ENCODE measurements at places on chromosomes 3 and 15.

GRCh38 chr3:103112273-103112672 lies 677.5 kb downstream of the ZPLD1 start:
- no peak for DNase-seq

DNA sequence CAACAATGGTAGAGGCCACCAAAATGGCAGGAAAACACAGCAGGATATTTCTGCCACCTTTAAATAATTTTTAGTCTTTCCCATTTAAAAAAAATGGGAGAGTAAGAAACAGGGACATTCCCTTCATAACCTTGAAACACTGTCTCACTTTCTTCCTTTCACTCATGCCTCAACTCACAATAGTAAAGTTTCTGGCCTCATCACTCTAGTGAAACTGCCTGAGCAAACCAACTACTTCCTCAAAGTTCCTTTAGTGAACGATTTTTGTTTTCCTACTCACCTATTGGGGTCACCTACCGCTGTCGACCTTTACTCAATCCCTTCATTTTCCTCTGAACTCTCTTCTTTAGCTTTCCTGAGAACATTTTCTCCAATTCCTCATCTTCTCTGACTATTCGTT lies 33.0 kb downstream of the SHC4 start:
- DNase-seq = no peak

- DNase-seq = peak; percentile 62
These were observed 790 bp downstream of the DUT start for GRCh38 chr15:48331796-48332641.

DNA sequence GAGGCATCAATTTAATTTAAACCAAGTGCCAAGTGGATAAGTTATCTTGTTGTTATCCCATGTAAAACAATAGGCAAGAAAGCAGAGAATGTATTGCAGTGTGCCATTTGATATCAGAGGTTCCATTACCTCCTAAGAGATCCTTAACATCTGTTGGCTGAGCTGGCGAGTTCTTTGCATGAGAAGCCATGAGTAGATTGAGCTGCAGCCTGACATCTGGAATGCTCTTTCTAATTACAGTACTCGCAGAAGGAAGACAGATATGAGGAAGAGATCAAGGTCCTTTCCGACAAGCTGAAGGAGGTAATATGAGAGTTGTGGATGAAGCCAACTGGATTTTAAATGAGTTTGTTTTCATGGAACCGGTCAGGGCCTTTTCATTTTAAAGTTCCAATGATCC lies 19.4 kb downstream of the TPM1 start:
- no peak for DNase-seq

DNA sequence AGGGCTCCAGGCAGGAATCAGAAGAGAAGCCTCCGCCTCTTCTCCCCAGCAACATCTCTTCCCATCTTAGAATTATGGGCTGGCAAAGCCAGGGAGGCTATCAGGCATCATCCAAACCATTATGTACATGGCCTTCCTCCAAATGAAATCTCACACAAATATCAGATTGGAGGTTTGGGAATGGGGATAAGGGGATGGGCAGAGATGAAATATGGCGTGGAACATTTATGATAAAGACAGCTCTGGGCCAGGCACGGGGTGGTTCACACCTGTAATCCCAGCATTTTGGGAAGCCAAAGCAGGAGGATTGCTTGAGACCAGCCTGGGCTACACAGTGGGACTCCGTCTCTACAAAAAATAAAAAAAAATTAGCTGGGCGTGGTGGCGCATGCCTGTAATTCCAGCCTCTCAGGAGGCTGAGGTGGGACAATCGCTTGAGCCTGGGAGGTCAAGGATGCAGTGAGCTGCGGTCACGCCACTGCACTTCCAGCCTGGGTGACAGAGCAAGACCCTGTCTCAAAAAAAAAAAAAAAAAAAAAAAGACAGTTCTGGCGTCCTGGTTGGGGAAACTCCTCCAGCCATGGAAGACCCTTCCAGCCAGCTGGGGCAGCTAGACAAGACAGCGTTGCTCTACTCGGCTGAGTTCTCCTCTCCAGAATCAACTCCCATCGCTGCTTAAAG lies 36.6 kb downstream of the CPN2 start:
- no peak for DNase-seq

DNA sequence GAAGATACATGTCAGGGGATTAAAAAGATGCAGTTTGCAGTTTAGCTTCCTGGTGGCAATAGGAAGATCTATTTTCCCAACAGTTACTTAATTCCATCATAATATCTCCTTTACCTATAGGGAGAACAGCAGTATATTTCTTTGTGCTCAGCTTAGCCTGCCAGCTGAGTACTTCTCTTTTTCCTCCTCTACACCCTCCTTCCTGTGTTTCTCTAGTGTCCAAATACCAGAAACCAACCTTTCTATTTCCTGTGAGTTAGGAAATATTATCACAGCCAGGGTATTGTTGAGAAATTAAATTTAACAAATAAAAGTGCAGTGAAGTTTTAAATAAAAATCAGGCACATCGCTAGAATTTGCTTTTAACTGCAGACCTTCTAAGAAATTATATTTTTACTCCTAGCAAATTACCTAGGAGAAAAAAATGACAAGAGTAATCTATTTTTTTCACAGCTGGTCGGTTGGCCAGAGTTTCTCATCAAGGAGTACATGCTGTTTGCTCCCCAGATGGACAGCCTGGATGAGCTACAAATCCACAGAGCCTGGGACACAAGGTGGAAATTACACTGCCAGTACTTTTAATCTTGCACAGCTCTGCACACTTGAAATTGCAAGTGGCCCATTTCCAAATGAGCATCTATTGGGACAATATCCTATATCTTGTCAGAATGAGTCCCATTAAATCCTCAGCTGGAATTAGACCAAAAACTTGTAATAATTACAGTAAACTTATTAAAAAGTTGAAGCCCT lies 185.2 kb upstream of the CFAP20DC start:
- DNase-seq = no peak

- no peak for DNase-seq
These were observed 27.4 kb downstream of the TMOD3 start for GRCh38 chr15:51856714-51857380.

DNA sequence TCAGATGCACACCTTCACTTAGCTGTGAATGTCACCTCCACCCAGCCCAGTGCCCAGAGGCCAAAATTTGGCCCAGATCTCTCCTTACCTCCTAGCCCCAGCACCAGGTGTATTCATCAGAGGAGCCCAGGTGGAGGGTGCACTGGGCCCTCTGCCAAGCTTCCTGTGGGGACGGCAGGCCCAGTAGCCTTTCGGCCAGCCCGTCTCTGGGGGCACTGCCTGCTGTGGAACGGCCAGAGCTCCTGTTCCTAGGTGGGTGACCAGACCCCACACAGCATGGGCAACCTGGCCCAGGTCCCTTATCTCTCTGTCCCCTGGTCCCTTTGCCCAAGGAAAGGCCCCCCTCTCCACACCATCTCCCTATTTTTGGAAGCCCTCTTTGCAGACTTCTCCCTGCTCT lies 67.8 kb downstream of the AAGAB start:
- no peak for DNase-seq

- DNase-seq = no peak
These were observed 2.1 kb downstream of the EPHB1 start for GRCh38 chr3:134797057-134797740.

DNA sequence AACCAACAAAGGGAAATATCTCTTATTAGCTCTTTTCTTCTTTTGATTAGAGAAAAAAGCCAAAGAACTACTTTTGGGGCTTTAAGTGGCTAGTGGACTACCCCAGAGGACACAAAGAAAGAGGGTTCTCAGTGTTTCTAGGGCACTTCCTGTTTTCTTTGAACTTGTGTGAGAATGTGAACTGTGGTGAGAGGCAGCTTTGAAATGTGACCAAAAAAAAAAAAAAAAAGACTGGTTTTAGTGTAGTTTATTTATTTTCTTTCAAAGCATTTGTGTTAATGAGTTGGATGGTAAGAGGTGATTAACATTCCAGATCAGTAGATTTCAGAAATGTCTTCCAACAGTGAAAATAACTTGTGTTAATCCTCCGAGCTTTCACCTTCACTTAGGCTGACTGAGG lies 32.4 kb downstream of the SELENOT start:
- no peak for DNase-seq

GRCh38 chr3:31823184-31823583 lies 157.9 kb downstream of the OSBPL10 start:
- DNase-seq = no peak

DNA sequence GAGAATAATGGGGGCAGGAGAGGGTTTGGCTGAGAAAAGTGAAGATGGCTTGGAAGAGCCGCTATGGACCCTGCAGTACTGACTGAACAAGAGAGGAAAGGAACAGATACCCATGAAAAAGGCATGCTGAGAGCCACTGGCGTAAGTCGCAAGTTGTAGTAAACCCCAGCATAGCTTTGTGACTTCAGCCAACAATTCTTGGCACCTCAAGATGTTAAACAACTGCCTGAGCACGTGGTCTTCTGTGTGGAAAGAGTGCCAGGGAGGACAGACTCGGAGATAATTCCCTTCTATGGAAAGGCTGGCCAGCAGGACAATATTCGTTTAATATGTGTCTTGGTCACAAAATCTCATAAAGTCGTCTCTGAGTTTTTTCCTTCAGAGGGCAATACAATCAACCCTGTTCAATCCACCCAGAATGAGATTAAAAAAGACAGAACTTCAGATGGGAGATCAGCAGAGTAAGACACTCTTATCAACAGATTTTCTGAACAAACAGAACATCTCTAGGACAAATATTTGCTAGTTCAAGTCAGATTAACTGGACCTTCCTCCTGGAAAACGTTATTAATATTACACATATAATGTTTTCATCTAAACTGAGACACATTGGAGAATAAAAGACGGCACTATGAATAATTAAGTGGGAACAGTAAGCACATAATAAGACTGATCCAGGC lies 49.2 kb downstream of the NEK10 start:
- DNase-seq = no peak

DNA sequence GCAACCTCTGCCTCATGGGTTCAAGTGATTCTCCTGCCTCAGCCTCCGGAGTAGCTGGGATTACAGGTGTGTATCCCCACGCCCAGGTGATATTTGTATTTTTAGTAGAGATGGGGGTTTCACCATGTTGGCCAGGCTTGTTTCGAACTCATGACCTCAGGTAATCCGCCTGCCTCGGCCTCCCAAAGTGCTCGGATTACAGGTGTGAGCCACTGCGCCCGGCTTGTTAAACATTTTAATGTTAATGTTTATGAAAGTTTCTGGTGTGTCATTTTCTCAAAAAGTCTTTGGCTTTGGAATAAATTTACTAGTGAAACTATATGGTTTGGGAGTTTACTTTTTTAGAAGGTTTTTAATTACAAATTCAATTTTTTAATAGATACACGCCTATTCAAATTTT lies 698.8 kb downstream of the MECOM start:
- no peak for DNase-seq

DNA sequence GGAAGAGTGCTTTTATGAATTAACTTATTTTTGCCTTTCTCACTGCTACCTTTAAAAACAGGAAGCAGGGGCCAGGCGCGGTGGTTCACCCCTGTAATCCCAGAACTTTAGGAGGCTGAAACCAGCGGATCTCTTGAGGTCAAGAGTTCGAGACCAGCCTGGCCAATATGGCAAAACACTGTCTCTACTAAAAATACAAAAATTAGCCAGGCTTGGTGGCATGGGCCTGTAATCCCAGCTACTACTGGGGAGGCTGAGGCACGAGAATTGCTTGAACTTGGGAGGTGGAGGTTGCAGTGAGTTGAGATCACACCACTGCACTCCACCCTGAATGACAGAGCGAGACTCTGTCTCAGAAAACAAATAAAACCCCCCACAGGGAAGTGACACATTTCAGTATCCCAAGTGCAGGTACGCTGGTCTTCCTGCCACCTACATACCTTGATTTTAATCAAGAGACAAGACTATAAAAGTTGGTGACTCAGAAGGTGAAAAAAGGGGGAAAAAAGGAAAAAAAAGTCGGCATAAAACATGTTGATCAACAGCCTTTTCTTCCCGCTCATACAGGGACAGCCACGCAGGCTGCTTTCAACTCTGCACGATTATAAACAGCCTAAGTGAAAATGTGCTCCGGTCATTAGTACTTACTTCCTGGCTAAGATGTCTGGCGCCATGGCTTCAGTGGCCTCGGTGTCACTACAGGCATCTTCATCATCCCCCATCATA lies 18.8 kb downstream of the PPP1R2 start:
- DNase-seq = no peak

DNA sequence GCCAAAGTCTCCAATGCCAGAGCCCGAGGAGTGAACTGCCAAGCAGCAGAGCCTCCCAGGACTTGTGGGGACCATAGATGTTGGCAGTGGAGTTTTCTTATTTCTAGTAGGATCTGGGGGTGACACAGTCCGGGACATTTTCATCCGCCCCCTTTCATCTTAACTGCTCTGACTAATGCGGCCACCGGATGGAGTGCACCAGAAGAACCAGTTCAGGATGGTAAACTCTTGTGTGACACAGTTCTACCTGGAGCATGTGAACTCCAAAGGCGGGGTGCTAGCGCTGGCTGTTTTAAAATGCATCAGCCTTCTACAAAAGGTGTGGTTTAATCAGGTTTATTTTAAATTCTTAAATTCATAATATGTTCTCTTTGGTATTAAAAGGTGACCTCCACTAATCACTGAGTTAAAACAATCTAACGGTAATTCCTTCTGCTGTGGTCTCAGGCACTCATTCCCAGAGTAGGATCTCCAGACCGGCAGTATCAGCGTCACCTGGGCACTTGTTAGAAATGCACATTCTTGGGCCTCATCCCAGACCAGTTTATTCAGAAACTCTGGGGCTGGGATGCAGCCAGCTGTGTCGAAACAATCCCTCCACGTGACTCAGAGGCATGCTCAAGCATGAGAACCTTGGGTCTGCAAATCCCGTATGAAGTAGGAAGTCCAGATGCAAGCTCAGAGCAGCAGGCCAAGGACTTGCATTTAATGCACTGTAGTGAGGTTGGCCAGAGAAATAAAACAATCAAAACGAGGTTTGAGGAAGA lies 105.5 kb downstream of the GABRB3 start:
- no peak for DNase-seq
